ENCODE measurements at places on chromosomes 3 and 15.

GRCh38 chr3:105880681-105881290 lies 12.0 kb upstream of the CBLB start:
- DNase-seq = no peak

- no peak for DNase-seq
Observed at GRCh38 chr15:44726136-44726535, 10.2 kb upstream of the TRIM69 start.

GRCh38 chr15:34663101-34663500 lies 79.7 kb upstream of the GOLGA8B start:
- no peak for DNase-seq

- no peak for DNase-seq
Observed at GRCh38 chr15:65344214-65344913, 33.4 kb downstream of the IGDCC3 start.

DNA sequence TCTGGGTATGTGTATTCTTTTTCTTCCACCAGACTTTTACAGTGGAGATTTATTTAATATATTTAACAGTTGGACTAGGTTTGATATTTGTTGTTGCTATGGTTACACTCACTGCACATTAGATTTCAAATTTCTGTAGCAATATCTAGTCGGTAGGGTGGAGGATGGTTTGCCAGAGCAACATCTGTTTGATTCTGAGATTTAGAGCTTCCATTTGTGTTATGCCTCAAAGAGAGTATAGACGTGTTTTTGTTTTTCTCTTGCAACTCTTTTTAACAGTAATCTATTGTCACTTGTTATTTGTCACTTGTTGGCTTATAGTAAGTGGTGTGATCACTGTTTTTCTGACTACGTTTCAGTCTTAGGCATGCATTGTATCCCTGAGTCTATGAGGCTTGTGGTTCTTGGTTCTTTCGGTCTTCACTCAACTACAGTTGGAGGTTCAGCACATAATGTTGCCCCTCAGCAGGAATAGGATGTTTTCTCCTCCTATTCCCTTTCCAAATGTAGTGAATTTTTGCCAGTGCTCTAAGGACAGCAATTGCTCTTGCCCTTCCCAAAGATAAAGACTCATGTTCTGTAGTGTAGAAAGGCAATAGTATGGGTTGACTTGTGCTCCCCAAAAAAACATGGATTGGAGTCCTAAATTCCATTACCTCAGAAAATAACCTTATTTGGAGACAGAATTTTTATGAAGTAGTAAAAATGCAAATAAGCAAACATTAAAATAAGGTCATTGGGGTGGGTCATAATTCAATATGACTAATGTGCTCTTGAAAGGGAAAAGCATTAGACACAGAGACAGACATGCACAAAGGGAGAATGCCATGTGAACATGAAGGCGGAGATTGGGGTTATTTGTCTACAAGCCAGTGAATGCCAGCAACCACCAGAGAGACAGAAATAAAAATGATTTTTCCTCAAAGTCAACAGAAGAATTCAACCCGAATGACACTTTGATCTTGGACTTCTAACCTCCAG lies 692.1 kb downstream of the DIPK2A start:
- no peak for DNase-seq

DNA sequence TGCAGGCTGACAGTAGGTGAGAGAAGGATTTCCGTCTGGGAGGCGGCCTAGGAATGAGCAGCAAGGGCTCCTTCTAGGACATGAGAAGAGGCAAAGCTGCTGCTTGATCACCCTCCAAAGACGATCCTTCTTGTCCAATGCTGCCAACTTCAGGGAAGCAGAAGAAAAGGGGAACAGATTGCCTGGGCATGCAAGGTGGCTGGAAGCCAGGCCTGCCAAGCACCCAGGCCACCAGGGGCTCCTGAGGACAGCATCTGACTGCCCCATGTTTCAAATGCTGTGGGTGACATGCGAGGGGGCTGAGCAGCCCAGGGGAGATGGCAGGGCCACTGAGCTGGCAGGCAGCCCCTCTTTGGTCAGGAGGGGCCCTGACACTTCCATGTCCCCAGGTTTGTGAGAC lies 3.3 kb upstream of the GRIP2 start:
- no peak for DNase-seq

GRCh38 chr3:80767604-80768003 lies 993.8 kb downstream of the GBE1 start:
- no peak for DNase-seq

- DNase-seq = no peak
Observed at GRCh38 chr3:194326968-194327217, 24.2 kb downstream of the CPN2 start.

DNA sequence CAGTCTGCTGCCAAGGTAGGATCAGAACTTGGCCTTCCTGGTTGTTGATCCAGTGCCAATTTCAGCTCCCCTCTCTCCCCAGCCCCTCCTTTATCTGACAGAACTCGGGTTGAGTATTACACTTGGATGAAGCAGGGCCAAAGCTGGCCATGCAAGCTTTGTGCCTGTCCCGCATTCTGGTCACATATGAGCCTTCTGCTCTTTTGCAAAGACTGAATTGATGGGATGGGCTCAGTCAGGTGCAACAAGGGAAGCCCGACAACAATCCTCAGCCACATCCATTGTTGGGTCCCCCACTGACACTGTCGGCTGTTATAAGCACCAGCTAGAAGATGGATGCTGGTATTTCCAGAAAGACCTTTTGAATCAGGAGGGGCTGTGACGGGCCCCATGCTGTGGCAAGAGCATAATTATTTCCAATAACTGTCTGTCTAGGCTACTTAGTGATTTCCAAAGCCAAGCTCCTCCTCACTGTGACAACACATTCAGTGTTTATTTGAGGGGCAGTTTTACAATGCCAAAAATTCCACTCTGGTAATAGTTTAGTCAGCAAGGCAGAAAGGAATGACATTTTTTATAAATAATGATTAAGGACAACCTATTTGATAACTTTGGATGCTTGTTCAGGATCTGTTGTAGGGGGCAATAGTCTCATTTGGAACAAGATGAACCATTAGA lies 146.8 kb upstream of the FRMD4B start:
- DNase-seq = no peak

GRCh38 chr3:126964950-126965349 lies 18.0 kb upstream of the PLXNA1 start:
- DNase-seq = no peak

DNA sequence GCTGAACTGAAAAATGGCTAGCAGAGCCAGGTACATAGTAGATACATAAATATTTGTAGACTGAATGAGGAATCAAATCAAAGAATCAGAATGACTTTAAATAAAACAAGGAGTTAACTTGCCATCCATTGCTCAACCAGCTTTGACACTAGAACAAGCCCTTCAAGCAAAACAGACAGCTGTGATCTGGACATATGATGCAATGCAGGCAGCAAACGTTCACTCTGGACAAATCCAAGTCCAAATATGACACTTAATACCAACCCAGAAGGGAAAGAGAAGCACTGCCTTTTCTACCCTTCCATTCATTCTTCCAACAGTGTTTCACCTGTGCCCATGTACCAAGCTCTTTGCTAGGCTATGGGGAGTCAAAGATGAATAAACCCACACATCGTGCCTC lies 4.5 kb downstream of the THRB start:
- DNase-seq = no peak

GRCh38 chr3:110933821-110934426 lies 137.7 kb upstream of the NECTIN3 start:
- no peak for DNase-seq

DNA sequence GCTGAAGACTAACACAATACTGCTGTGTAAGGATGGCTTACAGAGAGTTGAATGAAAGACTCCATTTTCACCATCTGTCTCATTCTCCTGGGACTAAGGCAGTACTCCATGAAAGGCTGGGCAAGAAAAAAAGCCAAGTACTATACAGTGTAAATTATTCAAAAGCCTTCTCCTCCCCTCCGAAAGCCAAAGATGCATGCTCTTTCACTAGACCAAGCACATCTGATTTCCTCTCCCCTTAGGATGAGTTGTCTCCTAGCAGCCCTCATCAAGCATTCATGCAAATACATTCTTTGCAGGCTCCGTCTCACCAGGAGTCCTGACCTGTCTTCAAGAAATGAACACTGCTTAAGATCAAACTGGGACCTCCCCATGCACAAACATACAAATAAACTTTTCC lies 133.5 kb upstream of the THBS1 start:
- no peak for DNase-seq

GRCh38 chr3:83457551-83457950 lies 1501.2 kb upstream of the CADM2 start:
- DNase-seq = no peak

DNA sequence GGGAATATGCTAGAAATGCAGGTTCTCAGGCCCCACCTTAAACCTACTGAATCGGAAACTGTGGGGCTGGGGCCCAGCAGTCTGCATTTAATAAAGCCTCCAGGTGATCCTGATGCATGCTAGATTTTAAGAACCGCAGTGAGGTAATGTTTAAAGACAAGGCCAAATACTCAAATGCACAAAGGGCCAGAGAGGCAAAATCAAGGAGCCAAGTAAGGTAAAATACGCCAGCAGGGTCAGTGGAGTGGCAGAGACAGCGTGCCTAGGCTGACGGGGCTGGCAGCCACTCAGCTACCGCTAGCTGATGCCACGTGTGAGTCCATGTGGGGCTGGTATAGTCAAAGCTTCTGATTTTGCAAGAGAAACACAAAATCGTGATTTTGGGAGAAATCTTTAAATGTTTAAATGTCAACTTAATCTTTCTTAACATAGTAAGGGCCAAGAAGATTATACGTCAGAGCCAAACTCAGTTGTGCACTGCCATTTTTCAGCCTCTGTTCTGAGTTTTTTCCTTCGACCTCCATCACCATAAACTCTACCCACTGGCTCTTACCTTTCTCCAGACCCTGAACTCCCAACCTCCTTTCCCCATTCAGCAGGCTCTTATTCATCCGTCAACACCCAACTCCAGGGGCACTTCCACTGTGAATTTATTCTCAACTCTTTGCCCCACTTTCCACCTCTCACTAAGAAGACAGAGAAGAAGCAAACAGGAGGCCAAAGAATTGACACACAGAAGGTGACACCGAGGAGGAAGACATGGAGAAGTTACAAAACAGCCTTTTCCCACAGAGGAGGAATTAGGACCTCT lies 136.6 kb upstream of the RAD18 start:
- no peak for DNase-seq

GRCh38 chr3:147415286-147415685 lies 6.1 kb downstream of the ZIC1 start:
- DNase-seq = no peak

GRCh38 chr3:125435231-125435630 lies 60.1 kb upstream of the ZNF148 start:
- no peak for DNase-seq

DNA sequence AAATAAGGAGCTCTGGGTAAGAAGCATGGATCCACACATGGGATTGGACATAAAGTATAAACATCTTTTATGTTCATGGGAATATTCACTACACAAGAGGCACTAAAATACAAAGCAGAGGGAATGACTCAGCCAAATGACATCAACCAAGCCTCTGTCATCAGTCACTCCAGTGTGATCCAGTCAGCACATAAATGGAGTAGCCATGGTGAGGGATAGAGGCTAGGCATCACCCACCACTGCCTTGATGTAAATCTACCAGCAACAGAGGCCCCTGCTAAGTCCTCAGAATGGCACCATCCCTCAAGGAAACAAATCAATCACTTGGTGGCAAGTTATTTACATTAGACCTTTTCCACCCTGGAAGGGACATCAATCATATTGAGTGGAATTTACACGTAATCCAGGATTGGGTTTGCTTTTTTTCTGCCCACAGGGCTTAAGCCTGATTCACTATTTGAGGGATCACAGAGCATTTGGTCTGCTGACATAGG lies 27.2 kb downstream of the VEPH1 start:
- no peak for DNase-seq

- no peak for DNase-seq
Observed at GRCh38 chr15:29938361-29939335, 116.4 kb upstream of the TJP1 start.

- DNase-seq = no peak
Observed at GRCh38 chr15:22819651-22820050, 18.8 kb upstream of the NIPA2 start.

DNA sequence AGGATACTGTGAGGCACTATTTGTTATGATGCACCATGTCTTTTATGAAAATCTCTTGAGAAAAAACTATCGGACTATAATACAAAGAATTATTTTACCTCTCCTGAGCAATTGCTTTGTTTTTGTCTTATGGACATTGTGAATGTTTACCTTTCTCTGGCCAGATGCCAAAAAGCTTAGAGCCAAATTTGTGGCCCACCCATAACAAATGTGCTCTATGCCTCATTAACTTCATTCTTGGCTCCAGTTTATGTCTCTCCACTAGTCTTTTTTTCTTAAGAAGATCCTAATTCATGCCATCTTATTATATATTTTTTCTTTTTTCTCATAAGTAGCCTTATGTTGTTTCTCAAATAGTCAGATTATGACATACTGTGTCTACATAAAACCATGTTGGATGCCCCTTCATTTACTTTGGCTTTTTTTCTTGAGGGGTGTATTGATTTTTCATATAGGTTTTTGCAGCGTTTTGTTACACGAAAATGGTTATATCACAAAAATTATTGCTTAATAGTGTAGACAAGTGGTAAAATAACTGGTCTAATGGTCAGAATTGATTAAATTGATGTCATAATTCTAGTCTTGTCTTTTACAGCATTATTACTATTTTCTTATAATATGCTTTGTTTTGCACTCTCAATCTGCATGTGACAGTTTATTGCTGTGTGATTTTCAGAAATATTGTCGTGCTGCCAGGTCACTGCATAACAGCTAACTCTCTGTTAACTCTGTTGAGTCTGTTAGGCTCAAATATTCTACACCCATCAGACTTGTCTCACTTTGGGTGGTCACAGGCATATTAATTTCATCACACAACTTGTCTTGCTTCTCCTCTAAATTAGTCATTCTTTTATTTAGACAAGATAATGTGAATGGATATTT lies 18.2 kb downstream of the SENP8 start:
- DNase-seq = no peak

GRCh38 chr3:73624017-73624820 lies 522 bp downstream of the PDZRN3 start:
- no peak for DNase-seq

- DNase-seq = peak; percentile 47
Observed at GRCh38 chr15:66498501-66499386, 1.2 kb upstream of the SNAPC5 start.

DNA sequence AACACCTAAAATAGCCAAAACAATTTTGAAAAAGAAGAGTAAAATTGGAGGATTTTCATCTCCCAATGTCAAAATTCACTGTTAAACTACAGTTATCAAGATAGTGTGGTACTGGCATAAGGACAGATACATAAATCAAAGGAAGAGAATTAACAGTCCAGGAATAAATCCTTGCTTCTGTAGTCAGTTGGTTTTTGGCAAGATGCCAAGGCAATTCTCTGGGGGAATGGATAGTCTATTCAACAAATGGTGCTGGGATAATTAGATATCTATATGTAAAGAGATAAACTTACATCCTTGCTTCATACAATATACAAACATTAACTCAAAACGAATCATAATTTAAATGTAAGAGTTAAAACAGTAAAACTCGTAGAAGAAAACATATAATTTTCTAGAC lies 57.9 kb upstream of the SELENOK start:
- no peak for DNase-seq

GRCh38 chr15:34993877-34994276 lies 5.8 kb upstream of the ZNF770 start:
- DNase-seq = no peak

All from LoVo (cell line).